ENCODE measurements at places on chromosomes 13 and 19. TPM values are rescaled to one million over a fixed set of nuclear protein-coding genes. Genes with fewer than 3 reads are reported as not detected.

The DPF1 gene
- total RNA-seq = 12.0 TPM

The SPTBN4 gene
- 2.9 TPM for total RNA-seq

The NXNL1 gene
- total RNA-seq = not detected

The FAM83E gene
- total RNA-seq = 9.5 TPM

The RNF113B gene
- total RNA-seq = not detected

The CGB5 gene
- total RNA-seq = not detected

The MEIS3 gene
- 44.0 TPM for total RNA-seq

The FLT1 gene
- total RNA-seq = 84.1 TPM

The SPPL2B gene
- 69.4 TPM for total RNA-seq

The ZNF577 gene
- total RNA-seq = 39.4 TPM

The MISP gene
- 0.83 TPM for total RNA-seq

The ZNF837 gene
- total RNA-seq = 3.8 TPM

The OR7D2 gene
- total RNA-seq = 0.48 TPM

The CYP2A7 gene
- not detected for total RNA-seq

The PEG3 gene
- not detected for total RNA-seq

The CEP89 gene
- 22.1 TPM for total RNA-seq

The KIR3DL2 gene
- total RNA-seq = not detected

The ERICH4 gene
- total RNA-seq = not detected

The MATK gene
- total RNA-seq = 13.5 TPM

The GRK1 gene
- 0.31 TPM for total RNA-seq

The ZNF730 gene
- 21.4 TPM for total RNA-seq

The KPTN gene
- total RNA-seq = 33.6 TPM

All from H9 (cell line).